ENCODE measurements at places on chromosomes 12 and 14. TPM values are rescaled to one million over a fixed set of nuclear protein-coding genes. Genes with fewer than 3 reads are reported as not detected.

DNA sequence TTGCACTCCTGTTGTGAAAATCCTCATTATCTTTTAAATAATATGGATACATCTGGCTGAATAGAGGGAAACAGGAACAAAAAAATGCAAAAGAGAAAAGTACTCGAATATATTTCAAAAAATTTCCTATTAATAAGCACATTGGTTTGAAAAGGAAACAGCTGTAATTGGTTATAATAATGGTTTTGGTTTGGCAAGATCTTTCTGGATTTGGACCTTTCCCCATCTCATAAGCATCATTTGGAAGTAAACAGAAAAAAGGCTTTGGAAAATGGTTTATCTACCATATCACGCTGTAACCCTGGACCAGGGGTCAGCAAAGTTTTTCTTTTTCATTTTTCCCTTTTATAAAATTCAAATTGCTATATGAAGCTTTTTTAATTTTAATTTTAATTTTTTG, 2.8 kb upstream of the NINJ2 start:
- no peak for DNase-seq

DNA sequence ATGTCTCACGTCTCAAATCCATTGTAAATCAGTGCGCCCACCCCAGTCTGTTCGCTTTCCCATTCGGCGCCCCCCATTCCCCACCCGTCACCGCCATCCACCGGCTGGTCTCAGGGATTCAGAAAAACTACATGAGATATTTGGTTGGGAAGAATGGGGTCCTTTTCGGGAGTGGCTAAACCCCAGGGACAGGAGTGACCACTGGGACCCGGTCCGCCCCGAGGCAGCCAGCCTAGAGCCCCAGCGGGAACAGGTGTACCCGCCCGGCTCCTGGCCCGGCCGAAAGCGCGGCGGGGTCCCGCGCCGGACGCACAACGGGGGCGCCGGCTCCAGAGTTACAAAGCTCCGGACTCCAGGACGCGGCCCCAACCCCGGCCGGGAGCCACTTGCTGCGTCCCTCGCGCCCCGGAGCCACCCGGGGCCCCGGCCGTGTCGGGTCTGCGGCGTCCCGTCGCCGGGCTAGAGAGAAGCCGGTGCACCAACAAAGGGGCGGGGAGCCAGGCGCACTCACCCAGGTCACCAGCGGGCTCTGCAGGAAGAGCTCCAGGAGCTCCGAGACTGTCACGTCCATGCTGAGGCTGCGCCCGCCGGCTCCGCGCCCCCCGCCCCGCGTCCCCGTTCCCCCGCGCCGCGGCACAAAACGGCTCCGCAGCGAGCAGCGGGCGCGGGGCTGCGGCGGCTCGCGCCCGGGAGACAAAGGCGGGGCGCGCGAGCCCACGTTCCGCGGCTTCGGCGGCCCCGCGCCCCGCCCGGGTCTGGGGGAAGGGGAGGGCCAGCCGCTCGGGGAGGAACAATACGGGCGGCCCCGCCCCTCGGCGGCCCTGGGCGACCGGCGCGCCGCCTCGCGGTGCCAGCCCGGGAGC, at the start of gene CCDC88C:
Gene CCDC88C, minus strand, starts transcription at position 701 of the 863 bp plus-strand sequence. Its CDS starts 130 bp downstream, at position 571.
- DNase-seq = no peak

- no peak for DNase-seq
Observed at GRCh38 chr12:68940731-68941130, 7.8 kb upstream of the CPM start.

DNA sequence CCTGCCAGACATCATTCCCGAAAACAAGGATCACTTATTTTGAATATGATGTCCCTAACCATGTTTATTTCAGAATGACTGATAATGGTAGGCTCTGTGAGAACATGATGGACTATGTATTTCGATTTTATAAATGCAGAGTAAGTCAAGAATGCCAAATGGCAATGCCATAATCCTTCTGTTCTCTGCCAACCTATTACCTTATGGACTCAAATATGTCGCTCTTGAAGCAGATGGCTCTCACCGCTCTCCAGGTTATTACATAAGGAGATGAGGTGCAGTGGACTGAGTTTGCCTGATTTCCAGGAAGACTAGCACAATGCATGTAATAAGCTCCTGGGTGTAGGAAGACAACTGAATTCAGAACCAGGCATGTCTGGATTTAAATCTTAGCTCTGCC, 227.2 kb downstream of the BTG1 start:
- DNase-seq = no peak

DNA sequence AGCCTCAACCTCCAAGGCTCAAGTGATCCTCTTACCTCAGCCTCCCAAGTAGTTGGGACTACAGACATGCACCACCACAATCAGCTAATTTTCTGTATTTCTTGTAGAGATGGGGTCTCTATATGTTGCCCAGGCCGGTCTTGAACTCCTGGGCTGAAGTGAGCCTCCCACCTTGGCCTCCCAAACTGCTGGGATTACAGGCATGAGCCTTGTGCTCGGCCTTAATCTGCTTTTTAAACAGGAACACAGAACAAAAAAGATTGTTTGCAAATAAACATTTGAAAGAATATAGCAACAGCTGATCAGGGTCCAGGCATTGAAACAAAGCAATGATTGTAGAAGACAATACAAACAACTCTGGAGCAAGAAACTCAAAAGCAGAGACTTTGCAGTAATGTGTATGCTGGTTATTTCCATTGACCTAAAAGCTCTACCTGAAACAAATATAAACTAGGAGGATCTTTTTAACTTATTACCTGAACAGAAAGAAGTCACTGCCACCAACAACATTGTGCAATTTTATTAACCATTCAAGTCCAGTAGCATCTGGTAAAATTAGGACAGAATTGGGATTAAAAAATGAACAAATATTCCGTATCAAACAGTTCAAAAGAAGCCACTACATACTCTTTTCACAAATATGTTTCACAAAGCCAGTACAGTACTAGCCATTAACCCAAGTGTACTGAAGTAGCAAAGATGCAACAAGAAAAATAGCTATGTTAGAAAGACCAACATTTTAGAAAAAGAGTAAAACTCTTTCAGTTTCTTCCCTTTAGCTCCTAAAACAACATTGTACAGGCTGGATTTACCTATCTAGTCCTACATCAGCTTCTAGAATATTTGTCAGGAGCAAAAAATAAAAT, 14.2 kb downstream of the AMN1 start:
- no peak for DNase-seq

NKX2-1 gene
- total RNA-seq = not detected

DNA sequence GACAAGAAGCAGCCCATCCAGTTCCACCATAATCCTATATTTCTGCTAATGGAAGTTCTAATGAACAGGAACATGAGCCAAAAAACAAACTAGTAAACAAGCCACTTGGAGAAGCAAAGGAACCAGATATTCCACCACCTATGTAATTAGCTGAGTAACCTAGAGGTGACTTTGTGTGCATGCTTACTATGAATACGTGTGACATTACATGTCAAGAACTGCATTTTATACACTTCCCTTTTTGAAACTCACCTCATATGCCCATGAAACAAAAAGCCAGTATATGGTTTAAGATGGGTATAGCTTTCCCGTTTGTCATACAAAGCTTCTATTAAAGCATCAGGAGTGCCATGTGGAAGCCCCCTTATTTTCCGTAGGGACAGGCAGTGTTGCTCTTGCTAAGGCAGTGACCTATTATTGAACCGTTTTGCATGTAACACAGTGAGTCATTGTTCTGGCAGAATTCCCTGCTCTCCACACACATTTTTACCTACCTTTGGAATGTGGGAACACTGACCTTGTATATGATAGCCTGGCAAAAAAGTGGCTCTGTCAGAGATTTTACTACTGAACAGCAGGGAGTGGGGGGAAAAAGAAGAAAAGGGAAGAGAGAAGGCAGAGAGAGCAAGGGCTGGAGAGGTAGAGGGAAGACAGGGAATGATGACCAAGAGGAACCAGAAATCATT, 34.8 kb upstream of the FRMD6 start:
- DNase-seq = no peak

DNA sequence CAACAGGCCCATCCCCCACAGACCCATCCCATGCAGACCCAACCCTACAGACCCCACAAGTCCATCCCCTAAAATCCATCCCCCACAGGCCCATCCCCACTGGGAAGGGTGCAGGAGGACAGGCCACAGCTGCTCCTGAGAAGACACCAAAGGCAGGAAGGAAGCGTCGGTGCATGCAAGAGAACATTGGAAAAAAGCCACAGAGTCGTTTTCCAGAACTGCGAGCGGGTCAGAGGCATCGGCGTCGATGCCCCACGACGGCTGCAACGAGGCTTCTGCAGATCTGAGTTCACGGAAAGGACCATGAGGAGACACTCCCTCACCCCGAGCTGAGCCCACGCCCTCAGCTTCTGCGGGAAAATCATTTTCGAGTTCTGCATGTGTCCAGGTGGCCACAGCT, 59.6 kb upstream of the GALNT9 start:
- no peak for DNase-seq

DNA sequence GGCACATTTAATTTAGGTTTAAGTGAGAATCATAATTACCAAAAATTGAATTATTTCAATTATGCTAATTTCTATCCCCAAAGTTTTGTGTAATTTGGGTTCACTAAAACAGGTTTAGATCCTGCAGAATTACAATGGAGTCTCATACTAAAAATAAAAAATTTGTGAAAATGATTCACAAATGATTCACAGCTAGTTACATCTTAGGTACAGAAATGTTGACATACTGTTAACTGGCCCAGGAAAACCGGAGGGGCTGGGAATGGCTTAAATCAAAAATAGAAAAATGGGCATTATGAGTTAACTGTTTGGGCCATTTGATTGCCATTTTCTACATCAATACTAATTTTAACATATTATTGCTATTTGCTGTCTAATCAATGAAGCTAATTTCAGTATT, 76.1 kb downstream of the RMST start:
- DNase-seq = no peak

DNA sequence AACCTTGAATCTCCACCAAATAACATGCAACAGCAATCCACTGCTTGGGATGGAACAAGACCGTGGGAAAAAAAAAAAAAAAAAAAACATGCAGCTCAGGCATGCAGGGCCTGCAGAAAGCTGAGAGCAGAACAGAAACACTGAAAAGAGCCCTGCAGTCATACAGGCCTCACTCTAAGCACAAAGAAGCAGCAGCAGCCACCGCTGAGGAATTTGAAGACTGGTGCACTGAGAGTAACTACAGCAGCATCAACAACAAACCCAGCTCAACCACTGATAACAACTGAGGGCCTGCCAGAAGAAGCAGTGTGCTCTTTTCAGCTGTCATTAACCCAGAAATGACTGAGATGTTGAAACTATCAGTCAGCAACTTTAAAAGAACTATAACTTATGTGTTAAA, 354.7 kb upstream of the TMTC1 start:
- no peak for DNase-seq

DNA sequence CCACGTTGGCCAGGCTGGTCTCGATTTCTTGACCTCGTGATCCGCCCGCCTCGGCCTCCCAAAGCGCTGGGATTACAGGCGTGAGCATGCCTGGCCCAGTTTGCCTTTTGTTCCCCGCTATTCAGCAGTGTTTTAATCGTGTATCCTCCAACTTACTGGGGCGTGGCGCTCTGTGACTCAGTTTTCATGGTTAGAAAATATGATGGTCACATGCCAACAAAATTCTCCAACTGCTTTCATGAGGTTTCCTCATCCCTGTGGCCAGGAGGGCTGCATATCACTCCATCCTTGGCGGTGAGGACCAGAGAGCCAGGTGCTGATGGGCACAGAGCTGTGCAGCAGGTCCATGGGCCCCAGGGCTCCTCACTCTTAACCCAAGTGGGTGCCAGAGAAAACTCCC, 33.0 kb upstream of the PRMT8 start:
- DNase-seq = no peak

BCL11B gene
- total RNA-seq = 0.65 TPM

GRCh38 chr14:92459030-92459949, 54.3 kb upstream of the RIN3 start:
- DNase-seq = no peak

- DNase-seq = no peak
Observed at GRCh38 chr14:95255487-95255886, 64.2 kb downstream of the CLMN start.

Data from esophagus muscularis mucosa (tissue), 4 donors.